T-helper 2 cell treated with Interferon-gamma antibody and Interleukin-4, amounts not matched to agents 100 ng/mL and 5 ng/mL, for 36 hours (primary cell): ENCODE measurements at places on chromosomes 6 and 20. TPM values are rescaled to one million over a fixed set of nuclear protein-coding genes. Genes with fewer than 3 reads are reported as not detected.

The FBXO30 gene
- 4.5 and 4.8 TPM in 2 replicates for total RNA-seq

The WFDC13 gene
- not detected in 2 replicates for total RNA-seq

The MAP7 gene
- 0.75 and 0.77 TPM in 2 replicates for total RNA-seq

The SIM1 gene
- 0.07 and 0.16 TPM in 2 replicates for total RNA-seq

The INSM1 gene
- 0.05 TPM in 1 of 2 replicates, not detected in the other for total RNA-seq

The LST1 gene
- total RNA-seq, result 29.8 and 33.1 TPM in 2 replicates

The WFDC2 gene
- 0.52 TPM in 1 of 2 replicates, not detected in the other for total RNA-seq

The ZNF334 gene
- total RNA-seq, result 1.2 and 1.3 TPM in 2 replicates

The COL12A1 gene
- total RNA-seq, result not detected in 2 replicates

The NMBR gene
- not detected in 2 replicates for total RNA-seq

The ABCF1 gene
- 80.3 and 85.2 TPM in 2 replicates for total RNA-seq

The GABBR1 gene
- total RNA-seq, result 22.8 and 26.5 TPM in 2 replicates

The CTAGE9 gene
- not detected in 2 replicates for total RNA-seq

The RWDD1 gene
- total RNA-seq, result 38.4 and 40.5 TPM in 2 replicates

The MUC21 gene
- total RNA-seq, result not detected in 2 replicates

The COX4I2 gene
- total RNA-seq, result not detected in 2 replicates

The MOG gene
- total RNA-seq, result not detected in 2 replicates

The ATXN1 gene
- 61.7 and 62.7 TPM in 2 replicates for total RNA-seq

The GPX5 gene
- not detected in 2 replicates for total RNA-seq

The ADNP gene
- total RNA-seq, result 69.2 and 70.6 TPM in 2 replicates

The SYCP2L gene
- total RNA-seq, result 0.34 and 0.36 TPM in 2 replicates

The SAMD10 gene
- total RNA-seq, result 21.8 TPM in 2 replicates

The SCUBE3 gene
- total RNA-seq, result not detected in 2 replicates

The CASS4 gene
- 5.3 and 5.5 TPM in 2 replicates for total RNA-seq

The MTFR2 gene
- 21.9 and 23.4 TPM in 2 replicates for total RNA-seq

The MYL9 gene
- 2.2 and 2.5 TPM in 2 replicates for total RNA-seq

The HLA-DMB gene
- 8.5 and 9.0 TPM in 2 replicates for total RNA-seq

The OPN5 gene
- not detected in 2 replicates for total RNA-seq

The SLC26A8 gene
- not detected in 2 replicates for total RNA-seq

The TAF11 gene
- total RNA-seq, result 28.1 and 31.0 TPM in 2 replicates
